ENCODE measurements at places on chromosomes 1 and 21. TPM values are rescaled to one million over a fixed set of nuclear protein-coding genes. Genes with fewer than 3 reads are reported as not detected.

DNA sequence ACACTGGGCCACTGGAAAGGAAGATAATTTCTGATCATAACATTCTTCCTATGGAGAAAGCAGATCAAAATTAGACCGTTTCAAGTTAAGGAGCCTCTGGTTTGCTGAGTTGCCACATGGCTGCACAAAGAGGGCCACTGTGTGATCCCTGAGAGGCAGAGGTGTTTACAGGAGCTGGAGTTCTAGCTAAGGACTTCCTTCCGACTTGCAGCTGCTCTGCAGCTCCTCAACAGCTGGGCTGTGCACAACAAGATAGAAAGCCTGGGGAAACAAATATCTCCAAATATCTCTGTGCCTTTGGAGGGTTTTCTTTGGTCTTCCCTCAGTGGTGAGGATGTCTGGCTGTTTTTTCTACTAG is 26.8 kb downstream of the GADD45A start:
- H3K36me3 ChIP-seq, result no peaks in the 10 kb centered on the region
- no peaks in the 10 kb centered on the region for H3K27me3 ChIP-seq

- H3K36me3 ChIP-seq, result no peaks in the 10 kb centered on the region
- H3K27me3 ChIP-seq, result no peaks in the 10 kb centered on the region
- H3K27ac ChIP-seq, result no peak overlapping the region
- no peak for DNase-seq
- H3K4me1 ChIP-seq, result no peaks in the 10 kb centered on the region
Observed at GRCh38 chr1:183792300-183792699, 12.6 kb upstream of the RGL1 start.

GRCh38 chr1:56868761-56869160 is 14.2 kb downstream of the C8A start:
- H3K27ac ChIP-seq, result no peak overlapping the region
- no peak for DNase-seq
- no peaks in the 10 kb centered on the region for H3K27me3 ChIP-seq
- no peaks in the 10 kb centered on the region for H3K4me1 ChIP-seq
- H3K4me3 ChIP-seq, result no peak overlapping the region
- no peaks in the 10 kb centered on the region for H3K36me3 ChIP-seq

GRCh38 chr1:60745484-60745883 is 336.9 kb upstream of the NFIA start:
- peak; percentile 4 for DNase-seq
- no peak overlapping the region for H3K27ac ChIP-seq
- H3K4me1 ChIP-seq, result no peaks in the 10 kb centered on the region
- no peaks in the 10 kb centered on the region for H3K27me3 ChIP-seq

Gene GRHL3
- polyA plus RNA-seq, result not detected

Gene TMEM240
- polyA plus RNA-seq, result 6.2 TPM

GRCh38 chr1:37946703-37947360 is at the start of gene INPP5B:
TSS of gene INPP5B (minus strand) at chr1:37947053. CDS start at chr1:37946308, 745 bp downstream.
- no peak within 1 kb of the TSS for H3K27ac ChIP-seq
- H3K4me3 ChIP-seq, result peak within 1 kb of the TSS; percentile 67
- no peaks in the 10 kb centered on the region for H3K36me3 ChIP-seq

Gene FCGR3B
- polyA plus RNA-seq, result not detected

- H3K27me3 ChIP-seq, result peaks cover 100% of the 10 kb centered on the region
- no peak for DNase-seq
- no peak overlapping the region for H3K27ac ChIP-seq
Observed at GRCh38 chr21:36709868-36710728, 11.2 kb downstream of the SIM2 start.

Gene DIO1
- not detected for polyA plus RNA-seq

Gene SIM2
- polyA plus RNA-seq, result 0.31 TPM

DNA sequence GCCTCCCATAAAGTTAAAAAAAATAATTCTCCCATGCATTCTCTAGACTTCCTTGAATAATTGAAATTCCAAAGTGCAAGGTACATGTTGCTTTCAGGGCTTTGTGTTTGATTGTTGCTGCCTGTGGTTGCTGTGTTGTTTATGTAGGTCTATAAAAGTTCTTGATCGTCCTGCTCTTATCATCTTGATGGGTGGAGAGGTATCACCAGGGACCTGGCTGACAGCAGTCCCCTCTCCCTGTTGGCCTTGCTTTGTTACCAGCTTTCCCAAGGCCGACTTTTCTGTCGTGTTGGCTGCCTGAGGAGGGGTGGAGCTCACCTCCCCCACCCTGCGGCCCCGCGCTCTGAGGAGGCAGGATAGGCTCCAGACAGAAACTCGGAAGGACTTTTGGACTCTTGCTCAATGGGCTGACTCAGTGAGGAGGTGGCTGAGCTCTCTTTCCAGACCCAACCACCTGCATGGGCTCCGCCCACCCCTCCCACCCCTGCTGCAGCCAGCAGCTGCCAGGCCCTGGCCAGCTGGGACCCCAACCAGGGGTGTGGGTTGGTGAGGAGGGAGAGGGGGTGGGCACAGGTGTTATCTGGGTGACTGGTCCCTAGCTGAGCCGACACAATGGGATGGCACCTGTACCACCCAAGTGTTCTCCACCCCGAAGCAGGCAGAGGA is 2.0 kb downstream of the INAVA start:
- H3K36me3 ChIP-seq, result no peaks in the 10 kb centered on the region
- H3K4me1 ChIP-seq, result peaks cover 10% of the 10 kb centered on the region
- no peaks in the 10 kb centered on the region for H3K27me3 ChIP-seq
- H3K27ac ChIP-seq, result no peak overlapping the region
- DNase-seq, result no peak

Gene CLCA4
- polyA plus RNA-seq, result not detected

- DNase-seq, result no peak
- no peak overlapping the region for H3K4me3 ChIP-seq
- no peaks in the 10 kb centered on the region for H3K27me3 ChIP-seq
Observed at GRCh38 chr1:42889264-42889663, 42.9 kb downstream of the ZNF691 start.

- H3K27me3 ChIP-seq, result no peaks in the 10 kb centered on the region
- peaks cover 91% of the 10 kb centered on the region for H3K4me1 ChIP-seq
- H3K36me3 ChIP-seq, result no peaks in the 10 kb centered on the region
- H3K4me3 ChIP-seq, result no peak overlapping the region
- peak overlapping the region; percentile 93 for H3K27ac ChIP-seq
- DNase-seq, result no peak
Observed at GRCh38 chr1:25698252-25698651, 81.7 kb downstream of the MAN1C1 start.

Gene IFI44
- not detected for polyA plus RNA-seq

Gene CD1E
- polyA plus RNA-seq, result not detected

Gene THEM5
- polyA plus RNA-seq, result not detected

DNA sequence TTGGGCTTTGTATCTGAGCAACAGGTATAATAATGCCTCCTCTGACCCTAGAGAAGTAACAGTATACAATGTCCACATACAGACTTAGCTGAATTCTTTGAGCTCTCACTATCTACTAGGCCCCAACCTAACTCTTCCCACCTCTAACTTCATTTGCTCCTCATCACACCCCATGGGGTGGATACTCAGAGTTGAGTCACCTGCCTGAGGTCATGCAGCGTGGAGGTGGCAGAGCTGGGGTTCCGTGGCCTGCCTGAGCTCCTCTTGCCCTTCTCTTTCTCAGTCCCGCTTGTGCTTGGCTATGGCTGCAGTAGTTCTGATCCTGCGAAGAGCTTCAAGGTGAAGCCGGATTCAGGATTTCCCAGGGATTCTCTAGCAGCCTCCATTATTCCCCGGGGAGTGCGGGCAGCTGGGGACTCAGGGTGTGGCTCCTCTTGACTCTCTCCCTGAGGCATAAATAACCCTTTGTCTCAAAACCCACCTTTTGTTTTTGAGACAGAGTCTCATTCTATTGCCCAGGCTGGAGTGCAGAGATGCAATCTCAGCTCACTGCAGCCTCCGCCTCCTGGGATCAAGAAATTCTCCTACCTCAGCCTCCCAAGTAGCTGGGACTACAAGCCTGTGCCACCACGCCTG is 29.9 kb upstream of the ACTL8 start:
- no peak for DNase-seq
- no peaks in the 10 kb centered on the region for H3K4me1 ChIP-seq
- no peak overlapping the region for H3K4me3 ChIP-seq
- H3K27me3 ChIP-seq, result no peaks in the 10 kb centered on the region
- H3K27ac ChIP-seq, result no peak overlapping the region

Gene PLA2G2D
- polyA plus RNA-seq, result not detected

GRCh38 chr1:184531296-184531695 is 144.5 kb downstream of the C1orf21 start:
- H3K4me3 ChIP-seq, result no peak overlapping the region
- no peaks in the 10 kb centered on the region for H3K36me3 ChIP-seq
- H3K4me1 ChIP-seq, result no peaks in the 10 kb centered on the region
- no peak for DNase-seq

Data from cardiac muscle cell (in vitro differentiated cells and primary cell).